ENCODE measurements at places on chromosomes 2 and 18.

DNA sequence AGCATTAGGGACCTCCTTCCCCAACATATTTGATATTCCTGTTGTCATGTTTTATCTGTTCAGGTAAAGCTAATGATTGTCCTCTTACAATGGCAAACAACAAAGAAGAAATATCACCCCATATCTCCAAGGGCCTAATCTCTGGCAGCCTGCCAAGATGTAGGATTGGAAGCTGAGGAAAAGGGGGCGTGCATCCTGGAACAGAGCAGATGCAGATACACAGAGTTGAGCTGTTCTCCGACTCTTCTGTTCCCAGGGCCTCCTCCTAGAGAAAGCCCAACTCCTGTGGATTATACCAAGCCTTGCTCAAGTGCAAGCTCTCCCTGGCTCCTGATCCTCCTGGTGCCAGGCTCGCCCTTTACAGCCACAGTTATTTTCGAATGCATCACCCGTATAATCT lies 35.2 kb upstream of the CD207 start:
- DNase-seq, result no peak

DNA sequence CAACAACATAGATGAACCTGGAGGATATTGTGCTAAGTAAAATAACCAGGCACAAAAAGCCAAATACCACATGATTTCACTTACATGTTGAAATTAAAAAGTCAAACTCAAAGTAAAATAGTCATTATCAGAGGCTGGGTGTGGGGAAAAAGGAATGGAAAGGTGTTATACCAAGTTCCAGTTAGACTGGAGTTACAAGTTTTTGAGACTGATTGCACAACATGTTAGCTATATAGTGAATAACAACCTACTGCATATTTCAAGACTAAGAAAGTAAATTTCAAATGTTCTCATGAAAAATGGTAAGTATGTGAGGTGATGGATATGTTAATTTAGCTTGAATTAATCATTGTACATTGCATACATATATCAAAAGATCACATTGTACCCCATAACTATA lies 116.8 kb upstream of the HNMT start:
- no peak for DNase-seq

DNA sequence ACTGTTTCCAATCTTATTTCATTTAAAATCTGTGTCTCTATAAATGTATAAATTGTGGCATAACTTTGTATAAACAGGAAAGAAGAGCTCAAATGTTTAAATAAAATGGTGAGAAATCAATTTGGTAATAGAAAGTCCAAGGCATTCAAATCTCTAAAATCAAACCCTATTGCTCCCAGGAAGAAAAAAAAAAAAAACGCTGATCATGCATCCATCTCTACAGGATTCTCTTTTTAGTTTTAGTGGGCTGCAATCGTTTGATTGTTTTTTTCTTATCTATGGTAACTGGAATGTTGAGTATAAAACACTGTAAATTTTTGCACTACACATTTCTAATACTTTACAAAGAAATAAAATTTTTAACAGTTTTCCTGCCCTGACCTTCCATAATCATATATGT lies 75.6 kb downstream of the NCKAP1 start:
- no peak for DNase-seq

DNA sequence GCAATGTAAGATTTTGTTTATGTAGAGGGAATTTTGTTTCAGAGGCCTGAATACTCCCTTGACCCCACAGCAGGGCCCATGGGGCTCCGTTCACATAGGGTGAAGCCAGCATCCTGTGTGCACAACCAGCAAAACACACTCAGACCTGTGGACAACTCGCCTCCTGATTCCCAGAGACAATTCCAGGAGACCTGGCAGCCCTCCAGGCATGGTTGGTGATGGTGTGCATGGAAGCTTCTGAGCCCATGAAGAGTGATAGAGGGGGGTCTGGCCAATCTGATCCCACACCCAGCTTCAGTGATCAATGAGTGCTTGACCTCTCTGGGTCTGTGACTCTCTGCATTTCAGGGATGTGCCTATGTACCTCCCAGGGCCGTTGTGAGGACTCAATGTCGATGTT lies 91.0 kb upstream of the RAB6C start:
- DNase-seq, result no peak

GRCh38 chr2:172877826-172878225 lies 142.2 kb downstream of the RAPGEF4 start:
- no peak for DNase-seq

DNA sequence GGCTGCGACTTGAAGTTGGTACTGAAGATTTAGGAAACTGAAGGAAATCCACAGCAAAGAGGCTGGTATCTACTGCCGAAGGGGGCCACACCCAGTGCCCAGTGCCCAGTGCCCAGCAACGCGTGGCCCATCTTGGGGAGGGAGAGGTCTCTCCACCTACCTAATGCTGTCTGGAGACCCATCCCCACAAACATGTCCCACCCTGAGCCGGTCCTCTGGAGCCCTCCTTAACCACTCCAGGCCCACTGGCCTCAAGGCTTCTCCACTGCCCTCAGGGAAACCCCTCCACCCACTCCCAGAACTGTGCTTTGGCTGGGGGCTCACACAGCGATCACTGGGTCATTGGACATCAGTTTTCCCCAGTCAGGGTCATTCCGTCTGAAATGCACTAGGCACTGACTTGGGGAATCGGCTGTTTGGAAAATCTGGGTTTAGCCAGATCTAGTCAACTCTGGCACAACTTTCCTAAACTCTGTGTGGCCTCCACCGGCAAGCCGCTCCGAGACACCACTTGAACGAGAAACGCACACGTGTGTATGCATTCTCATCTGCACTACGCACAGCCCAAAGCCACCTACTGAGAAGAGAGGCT lies 20.1 kb downstream of the GPR55 start:
- DNase-seq, result no peak

DNA sequence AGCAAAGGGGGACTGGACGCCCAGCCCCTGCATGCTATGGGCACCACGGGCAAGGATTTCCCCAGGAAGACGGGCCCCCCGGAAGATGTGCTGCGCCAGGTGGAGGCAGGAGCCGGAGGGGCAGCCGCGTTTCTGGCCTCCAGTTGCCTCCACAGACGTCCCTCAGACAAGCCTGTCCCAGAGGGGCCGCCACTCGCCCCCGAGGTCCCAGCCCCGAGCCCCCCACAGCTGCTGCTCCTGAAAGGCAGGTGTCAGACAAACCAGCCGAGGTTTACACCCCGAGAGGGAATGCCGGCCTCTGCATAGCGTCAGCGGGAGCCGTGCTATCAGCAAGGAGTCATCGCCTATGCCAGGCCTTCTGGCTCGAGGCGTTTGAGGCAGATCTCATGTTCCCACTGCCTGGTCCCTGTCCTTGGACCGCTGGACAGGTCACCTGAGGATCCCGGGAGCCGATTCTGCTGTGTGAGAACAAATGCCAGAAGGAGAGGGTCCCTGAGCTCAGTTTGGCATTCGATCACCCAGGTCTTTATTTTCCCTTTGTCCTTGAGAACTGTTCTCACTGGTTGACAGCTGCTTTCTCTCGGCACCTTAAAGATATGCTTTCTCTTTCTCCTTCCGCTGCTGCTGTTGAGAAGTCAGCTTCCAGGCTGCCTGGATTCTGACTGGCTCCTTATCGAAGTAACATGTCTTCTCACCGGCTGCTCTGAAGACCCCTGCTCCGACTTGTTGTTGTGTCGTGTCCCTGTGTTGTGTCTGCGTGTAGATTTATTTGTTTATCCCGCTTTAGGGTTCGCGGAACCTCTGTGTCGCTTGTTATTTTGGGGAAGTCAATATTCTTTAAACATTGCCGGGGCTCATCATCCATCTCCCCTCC lies 20.6 kb downstream of the CROCC2 start:
- no peak for DNase-seq

DNA sequence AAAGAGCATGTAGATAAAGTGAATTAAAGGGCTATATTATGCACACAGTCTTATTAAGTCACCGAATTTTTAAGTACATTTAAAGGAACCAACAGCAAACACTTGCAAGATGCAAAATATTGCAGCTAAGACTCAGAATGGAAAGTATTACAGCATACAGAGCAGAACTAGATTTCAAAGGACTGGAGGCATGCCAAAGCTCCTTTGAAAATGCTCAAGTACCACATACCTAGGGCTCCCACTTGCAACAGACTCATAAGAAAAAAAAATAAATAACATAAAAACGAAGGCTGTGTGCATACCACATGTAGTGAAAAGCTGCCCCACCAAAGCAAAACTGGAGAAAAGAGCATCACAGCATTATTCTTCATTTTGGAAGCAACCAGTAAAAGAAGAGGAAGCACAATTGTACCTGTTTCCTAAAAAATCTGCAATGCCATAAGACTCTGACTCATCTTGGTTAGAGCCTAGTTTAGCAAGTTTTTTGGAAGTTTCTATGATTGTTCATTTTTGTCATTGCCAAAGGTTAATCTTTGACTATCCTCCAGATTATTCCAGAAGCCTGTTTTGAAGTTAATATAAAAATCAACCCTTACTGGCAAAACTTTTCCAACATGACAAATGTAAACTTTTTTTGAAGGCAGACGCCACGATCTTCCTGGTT lies 306.0 kb upstream of the COL3A1 start:
- DNase-seq, result peak; percentile 88

DNA sequence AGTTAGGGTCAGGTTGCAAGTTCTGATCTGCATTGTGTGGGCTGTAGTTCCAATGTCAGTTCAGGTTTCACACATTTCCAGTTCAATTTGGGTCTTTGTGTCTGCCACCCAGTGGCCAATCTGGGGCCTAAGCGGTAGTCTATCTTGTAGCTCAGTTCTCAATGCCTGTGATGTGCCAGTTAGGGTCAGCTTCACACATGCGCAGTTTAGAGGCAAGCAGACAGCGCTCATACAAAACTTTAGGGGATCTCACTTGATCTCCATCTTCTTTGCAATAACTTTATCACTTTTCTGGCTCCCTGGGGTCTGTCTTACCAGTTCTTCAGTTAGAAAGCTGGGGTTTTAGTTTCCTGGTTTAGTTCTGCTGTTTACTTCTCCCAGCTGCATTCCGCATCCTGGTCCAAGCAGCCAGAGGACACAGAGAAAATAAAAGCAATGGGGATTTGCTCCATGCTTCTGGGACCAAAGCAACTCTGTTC lies 11.0 kb upstream of the ZNF24 start:
- peak; percentile 75 for DNase-seq
